Muscle of leg (tissue), 16 donors: ENCODE measurements at places on chromosomes 2 and 18. TPM values are rescaled to one million over a fixed set of nuclear protein-coding genes. Genes with fewer than 3 reads are reported as not detected.

DNA sequence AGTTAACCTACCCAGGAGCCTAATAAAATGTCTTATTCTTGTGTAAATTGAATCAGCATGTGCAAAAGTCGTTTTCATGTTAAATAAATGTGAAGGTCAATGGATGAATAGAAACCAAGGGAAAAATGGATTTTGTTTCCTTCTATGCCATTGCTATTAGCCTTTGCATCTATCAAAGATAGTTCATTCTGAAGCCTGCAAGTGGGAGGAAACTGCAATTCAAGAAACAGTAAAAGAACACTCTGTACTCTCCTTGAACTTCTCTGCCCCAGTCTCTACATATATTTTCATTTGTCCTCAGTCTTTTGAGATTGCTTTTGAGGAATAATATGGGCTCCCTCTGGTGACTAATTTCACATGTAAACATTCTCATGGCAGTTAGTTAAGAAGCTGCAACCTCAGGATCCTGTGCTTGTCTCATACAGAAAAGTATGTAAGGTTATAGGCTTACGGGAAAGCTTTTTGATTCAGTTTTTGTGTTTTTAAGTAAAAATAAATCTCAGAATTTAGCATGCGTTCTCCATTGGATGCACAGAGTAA is 1590.0 kb upstream of the LRRTM1 start:
- peak; percentile 48 for DNase-seq

GRCh38 chr2:213265679-213266078 is 18.6 kb upstream of the SPAG16 start:
- DNase-seq, result no peak

- no peak for DNase-seq
These were observed 121.5 kb upstream of the SIX2 start for GRCh38 chr2:45130736-45131135.

The CCL20 gene
- 6.3 TPM for polyA plus RNA-seq

The GPR75 gene
- polyA plus RNA-seq, result 0.77 TPM

GRCh38 chr2:105557021-105557920 is 158.4 kb upstream of the FHL2 start:
- DNase-seq, result no peak

The RAPGEF4 gene
- 1.5 TPM for polyA plus RNA-seq

DNA sequence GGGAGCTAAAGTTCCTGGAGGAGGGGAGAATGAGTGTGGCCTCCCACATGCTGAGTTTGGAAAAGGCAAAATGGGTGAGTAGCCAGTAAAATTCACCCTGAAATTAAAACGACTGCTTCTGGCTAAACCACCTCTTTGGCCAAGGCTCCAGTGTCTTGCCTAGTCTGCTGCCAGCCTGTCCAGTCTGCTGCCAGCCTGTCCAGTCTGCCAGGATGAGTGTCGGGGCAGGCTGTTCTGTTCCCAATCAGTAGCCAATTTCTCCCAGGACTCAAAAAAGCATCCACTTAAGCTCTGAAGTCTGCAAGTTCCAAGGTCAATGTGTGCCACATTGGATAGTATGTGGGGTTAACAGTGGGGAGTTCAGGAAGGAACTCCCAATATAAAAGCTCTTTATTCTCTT is 134.6 kb upstream of the KLHL29 start:
- DNase-seq, result no peak

DNA sequence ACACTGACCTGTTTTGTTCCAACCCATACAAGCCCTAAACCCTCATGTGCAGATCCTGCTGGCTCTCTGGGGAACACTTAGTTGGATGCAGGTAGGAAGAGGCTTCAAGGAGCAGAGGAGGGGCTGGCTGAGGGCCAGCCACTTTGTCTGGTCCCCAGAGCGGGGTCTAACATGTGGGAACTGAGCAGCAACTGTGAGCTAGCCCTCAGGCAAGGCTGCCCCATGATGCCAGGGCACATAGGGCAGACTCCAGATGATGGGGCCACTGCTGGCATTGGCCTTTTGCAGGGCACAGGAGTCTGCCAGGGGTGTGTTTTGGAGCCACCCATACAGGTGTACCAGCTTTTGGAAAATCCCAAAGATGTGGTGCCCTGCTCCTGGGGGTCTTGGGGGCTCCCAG is 67.7 kb downstream of the HPCAL1 start:
- DNase-seq, result no peak

DNA sequence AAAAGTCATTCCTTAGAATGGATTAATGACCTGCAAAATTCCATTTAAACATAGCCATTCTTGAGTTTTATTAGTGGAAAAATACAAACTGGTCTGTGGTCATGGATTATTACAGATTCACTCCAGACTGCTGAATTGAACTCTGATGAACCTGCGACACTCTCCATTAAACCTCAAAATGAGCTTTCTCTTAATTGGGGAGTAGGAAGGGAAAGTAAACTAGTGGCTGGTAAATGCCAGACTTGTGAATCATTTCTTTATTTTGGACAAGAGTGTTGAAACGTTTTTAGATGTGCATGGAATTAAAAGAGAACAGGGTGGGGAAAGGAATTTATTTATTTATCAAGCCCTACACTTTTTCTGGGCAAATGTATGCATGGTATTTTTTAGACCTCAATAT is 321.2 kb upstream of the FANCL start:
- no peak for DNase-seq

GRCh38 chr18:36176177-36176584 is 11.1 kb upstream of the MOCOS start:
- DNase-seq, result no peak

DNA sequence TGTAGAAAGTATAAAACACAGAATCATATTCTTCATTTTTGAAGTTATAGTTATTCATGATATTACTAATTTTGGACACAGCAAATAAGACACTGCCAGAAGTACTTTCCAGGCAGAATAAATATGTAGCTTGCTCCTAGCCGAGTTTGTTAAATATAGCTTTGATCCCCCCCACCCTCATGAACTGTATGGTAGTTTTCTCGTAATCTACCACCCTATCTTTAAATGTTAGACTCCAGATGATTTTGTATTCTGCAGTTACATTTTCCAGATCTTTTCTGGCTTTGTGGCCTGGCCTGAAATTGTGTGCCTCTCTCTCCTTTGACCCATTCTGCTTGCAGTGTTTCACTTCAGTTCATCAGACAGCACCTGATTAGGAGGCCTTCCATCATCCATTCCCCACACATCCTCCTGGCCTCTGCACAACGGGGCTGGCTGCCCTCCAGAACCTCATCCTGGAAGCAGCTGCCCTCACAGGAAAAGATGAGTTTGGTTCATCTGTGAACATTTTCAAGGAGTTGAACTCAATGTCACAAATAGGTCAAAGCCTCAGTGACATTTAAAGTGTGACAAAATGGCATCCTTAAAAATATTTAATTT is 4.7 kb upstream of the KCNJ3 start:
- DNase-seq, result peak; percentile 26

GRCh38 chr2:5664278-5664681 is 27.9 kb upstream of the SOX11 start:
- DNase-seq, result no peak

DNA sequence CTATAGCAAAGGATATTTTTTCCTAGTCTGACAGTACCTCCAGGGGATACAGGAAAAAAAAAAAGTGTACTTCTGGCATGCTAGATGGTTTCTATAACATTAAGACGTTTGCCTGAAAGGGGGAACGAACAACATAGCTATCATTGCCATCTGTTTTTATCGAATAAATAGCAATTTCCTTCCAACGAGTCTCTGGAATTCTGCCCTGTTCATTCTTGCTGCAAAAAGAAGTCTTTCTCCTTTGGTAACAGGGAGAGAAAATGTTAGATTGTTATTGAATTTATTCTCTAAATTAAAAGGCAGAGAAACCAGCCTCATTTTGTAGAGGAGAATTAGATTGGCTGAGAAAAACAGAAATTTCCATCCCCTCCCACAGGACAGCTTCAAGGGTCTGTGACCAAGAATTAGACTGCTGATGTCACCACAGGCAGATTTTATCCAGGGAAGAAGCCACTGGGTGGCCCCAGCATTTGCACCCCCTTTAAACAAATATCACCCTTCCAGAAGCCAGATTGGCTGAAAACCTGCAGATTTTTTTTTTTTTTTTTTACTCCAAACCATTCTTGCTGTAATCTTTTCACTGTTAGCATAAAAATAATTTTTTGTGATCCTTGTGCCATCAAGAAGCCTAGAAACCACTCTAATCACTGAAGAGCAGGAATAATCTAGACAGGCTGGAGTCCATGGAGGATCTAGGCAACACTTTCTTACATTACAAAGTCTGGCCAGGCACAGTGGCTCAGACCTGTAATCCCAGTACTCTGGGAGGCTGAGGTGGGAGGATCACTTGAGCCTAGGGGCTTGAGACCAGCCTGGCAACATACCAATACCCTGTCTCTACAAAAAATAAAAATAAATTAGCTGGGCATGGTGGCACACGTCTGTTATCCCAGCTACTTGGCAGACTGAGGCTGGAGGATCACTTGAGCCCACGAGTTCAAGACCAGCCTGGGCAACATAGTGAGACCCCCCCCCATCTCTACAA is 12.0 kb downstream of the WDFY1 start:
- DNase-seq, result peak; percentile 65

DNA sequence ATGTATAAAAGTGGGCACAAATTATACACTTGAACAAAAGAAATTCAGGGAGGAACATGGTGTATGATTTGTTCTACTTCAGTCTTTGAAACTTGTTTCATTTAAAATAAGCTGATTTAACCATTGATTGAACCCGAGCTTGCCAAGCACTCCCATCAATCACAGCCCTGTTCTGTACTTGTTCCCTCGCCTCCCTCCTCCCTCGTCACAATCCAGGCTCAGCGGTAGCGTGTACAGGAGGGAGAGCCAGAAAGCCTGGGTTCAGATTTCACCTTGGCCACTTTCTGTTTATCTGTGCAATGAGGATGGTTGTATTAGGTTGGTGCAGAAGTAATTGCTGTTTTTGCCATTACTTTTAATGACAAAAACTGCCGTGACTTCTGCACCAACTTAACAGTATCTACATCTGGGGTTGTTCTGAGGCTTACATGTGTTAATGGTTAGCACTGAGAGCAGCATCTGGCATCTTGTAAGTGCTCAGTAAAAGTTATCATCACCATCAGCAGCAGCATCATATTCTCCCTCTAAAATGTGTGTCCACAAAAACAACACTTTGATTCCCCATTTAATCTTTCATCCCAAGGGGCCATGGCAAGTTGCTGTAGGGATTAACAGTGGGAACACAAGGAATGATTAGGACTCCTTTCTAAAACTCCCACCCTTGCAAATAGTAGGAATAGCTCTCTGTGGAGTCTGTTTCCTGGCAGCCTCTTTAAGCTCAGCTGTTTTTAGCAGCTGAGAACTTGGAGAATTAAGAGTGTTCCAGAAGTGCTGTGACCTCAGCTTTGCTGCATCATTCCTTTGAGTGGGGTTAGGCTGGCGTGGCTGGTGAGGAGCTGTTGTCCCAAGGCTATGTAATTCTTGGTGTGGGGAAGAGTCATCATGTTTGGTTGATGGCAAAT is 4.7 kb downstream of the DPYSL5 start:
- DNase-seq, result peak; percentile 90

DNA sequence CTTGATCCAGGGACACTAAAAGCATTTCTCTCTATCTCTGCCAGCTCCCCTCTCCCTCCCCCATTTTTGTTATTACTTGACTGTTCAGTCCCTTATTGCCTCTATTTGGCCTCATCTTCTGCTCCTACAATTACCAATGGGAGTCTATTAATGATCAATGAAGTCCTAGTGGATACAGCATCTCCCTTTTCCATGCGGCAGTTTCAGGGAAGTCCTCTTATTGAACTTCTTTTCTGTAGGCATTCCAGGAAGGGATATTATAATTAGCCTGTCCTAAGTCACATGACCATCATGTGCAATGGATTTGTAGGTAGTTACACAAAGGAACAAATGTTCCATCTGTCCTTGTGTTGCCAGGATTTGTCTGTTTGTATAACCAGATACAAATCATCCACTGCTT is 495.1 kb upstream of the CNTNAP5 start:
- peak; percentile 73 for DNase-seq

The LONRF2 gene
- polyA plus RNA-seq, result 0.63 TPM

DNA sequence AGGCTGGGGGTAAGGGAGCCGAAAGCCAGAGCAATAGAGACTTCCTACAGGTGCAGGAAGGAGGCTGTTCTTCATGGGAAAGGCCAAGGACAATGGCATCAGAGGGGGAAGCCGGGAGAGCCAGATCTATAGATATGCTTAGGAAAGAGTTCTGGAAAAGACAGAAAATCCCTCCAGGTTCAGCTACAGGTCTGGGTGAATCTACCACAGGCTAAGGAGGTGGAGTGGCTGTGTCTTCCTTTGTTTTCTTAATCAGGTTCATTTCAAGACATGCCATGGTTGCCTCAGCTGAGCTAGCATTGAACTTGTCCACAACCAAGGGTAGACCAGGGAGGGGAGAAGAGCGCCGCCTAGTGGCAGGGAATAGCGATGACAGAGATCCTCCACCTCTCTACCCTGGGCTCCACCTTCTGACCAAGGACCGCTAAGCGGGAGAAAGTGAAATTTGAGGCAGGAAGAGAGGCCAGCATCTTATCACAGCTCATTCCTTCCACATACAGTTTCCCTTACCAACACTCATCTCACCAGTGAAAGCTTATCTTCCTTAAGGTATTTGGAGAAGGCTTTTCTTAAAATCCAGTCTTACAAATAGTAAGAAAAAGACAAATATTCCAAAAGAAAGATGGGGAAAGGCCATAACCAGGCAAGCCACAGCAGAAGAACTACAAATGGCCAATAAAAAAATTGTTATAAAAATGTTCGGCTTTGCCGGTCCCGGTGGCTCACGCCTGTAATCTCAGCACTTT is 74.2 kb downstream of the VIT start:
- no peak for DNase-seq

GRCh38 chr2:224628416-224628815 is 43.3 kb upstream of the CUL3 start:
- no peak for DNase-seq

- DNase-seq, result no peak
These were observed 193.0 kb upstream of the RGPD4 start for GRCh38 chr2:107633580-107634147.

DNA sequence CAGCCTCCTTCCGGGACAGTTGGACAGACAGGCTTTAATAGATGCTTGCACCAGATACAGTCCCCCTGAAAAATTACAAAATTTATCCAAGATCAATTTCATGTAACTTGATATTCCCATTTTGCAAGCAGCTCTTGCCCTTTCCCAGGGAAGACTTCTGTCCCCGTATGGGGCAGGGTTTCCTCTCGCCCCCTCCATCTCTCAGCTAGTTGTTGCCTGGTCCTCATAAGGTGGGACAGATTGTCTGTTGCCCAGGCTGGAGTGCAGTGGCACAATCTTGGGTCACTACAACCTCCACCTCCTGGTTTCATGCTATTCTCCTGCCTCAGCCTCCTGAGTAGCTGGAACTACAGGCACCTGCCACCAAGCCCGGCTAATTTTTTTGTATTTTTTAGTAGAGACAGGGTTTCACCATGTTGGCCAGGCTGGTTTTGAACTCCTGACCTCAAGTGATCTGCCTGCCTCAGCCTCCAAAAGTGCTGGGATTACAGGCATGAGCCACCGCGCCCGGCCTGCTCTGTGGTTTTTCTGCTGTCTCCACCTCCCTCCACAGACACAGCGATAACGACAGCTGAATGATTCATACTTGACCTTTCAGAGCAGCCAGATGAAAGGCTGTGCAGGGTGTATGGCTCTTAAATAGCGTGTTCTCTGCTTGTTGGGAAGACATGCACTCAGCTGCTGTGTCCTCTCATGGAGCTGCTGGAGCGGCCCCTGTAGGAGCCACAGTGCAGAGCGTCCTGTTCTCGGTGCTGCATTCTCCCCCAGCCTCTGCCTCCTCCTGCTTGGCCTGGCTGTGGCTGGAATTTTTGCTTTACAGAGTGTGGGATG is 61.4 kb downstream of the TTC39C start:
- peak; percentile 48 for DNase-seq
